Neural crest cell (in vitro differentiated cells): ENCODE measurements at places on chromosomes 3 and 15. TPM values are rescaled to one million over a fixed set of nuclear protein-coding genes. Genes with fewer than 3 reads are reported as not detected.

- DNase-seq, result no peak
These were observed 63.5 kb downstream of the C3orf70 start for GRCh38 chr3:185089343-185089742.

GRCh38 chr3:171806200-171807128 lies 3.8 kb downstream of the PLD1 start:
- DNase-seq, result no peak

DNA sequence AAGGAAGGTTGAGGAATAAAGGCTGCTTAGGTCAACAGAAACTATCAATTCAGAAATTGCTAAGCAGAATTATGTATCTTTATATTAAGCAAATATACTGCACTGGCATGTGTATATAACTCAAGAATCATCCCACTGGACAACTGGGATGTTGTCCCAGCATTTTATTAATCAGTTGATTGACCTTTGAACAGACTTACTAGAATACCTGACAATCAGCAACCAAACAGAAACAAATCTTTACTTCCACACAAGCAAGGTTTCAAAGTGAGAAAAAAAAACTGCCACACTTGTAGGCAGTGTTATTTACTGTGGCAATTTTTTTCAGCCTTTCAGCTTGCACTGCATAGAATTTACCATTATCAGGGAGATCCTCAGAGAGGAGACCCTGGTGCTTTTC lies 218.8 kb downstream of the MAGI1 start:
- no peak for DNase-seq

DNA sequence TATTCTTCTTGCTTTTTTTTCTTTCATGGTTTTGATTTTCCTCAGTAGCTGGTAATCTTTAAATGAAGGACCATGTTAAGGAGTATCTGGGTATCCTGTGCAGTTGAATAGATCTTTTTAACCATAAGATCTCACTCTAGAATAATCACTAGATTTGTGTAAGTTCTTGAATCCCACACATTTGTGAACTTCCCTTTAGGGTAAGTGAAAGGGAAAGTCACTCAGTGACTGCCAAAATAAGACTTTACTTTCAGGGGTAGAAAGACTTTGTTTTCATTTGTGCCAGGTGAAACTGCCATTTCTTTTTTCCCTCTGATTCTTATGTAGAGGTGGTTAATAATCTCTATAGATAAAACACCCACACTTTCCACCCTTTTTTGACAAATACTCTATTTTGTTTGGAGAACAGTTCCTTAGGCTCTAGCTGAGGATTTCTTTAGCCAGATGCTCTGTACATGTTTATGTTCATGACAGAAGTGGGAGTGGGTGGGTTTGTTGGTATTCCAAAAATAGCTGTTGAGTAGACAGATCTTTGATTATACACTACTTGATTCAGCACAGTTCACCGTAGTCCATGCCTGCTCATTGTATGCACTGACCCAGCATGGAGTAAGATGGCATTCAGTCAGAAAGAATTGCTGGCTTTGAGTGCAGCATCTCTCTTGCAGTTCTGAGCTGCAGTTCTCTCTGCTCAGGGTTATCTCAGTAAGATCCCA lies 28.5 kb downstream of the LRRC49 start:
- no peak for DNase-seq

DNA sequence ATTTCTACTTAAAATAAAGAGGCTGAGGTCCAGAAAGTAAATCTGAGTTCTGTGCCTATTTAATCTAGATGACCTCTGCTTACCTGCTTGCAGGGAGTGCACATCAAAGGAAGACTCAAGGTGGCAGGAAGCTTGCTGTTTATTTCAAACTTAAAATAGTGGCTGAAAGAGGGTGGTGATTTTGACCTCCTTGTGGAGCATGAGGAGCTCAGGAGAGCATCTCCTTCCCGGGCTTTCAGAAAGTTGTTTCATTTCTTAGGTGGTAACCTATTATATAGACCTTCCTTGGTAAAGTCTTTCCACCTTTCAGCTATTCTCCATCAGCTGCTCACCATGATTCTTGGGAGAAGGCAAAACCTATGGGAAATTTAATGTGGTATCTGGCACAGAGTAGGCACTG lies 494 bp downstream of the GCSAM start:
- no peak for DNase-seq

GRCh38 chr3:143810953-143811265 lies 37.4 kb downstream of the SLC9A9 start:
- no peak for DNase-seq

The FGF12 gene
- total RNA-seq, result 3.0 and 4.0 TPM in 2 replicates

The AADACL2 gene
- total RNA-seq, result not detected in 2 replicates
